NCI-H2227 treated with DMSO at 0.1 percent for 48 hours (cell line): ENCODE measurements at places on chromosomes 6 and 20.

DNA sequence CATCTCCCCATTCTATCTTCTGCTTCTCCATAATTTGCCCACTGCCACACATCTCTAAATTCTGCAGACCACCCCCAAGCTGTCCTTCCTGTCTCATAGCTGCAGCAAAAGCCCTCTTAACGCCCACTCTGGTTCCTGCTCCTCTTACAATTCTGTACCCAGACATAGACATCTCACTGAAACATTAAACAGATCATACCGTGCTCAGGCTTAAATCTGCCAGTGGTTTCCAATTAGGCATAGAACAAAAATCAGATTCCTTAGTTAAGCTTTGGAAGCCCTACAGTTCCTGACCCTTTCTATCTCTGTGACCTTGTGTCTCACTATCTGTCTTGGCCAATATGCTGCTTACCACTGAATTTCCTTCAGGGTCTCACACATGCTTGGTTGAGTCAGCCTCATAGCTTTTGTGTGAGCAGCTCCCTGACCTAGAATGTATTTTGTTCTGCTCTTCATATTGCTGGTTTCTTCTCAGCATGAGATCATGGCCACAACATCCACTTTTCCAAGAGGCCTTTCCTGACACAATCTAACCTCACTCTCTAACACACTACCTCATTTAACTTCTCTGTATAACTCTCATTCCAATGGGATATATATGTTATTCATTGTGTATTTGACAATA is 749.7 kb downstream of the MAFB start:
- no peak for DNase-seq

DNA sequence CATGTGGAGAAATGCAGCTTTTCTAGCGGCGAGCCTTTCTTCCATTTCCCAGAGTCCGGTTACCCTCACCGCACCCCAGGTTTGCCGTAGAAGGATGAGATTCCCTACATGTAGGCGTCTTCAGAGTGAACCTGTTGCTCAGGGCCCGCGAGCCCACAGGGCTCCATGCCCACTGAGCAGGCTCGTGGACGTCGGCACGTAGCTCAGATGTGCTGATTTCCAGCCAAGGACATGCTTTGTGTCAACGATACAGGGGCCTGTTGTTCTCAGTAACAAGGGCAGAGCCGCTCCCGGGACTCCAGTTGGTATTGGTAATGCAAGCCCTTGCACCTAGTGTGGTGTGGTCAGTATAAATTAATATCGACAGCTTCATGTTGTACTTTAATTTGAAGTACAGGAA is 159.6 kb downstream of the MTHFD1L start:
- no peak for DNase-seq

DNA sequence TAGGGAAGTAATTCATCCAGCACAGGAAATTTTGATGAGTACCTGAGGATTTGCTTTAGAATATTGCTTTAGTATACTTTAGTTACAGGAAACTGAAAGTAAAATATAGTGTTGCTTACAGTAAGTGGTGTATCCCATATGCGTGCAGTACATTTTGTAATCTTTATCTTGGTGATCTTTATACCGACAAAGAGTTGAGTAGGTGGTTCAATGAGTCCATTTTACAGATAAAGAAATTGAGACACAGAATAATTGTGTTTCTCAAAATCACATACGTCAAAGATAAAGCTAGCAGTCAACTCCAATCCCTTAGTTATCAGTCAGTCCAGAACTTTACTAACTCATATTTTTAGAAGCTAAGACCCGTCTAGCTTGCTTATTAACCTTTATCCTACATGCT is 65.8 kb upstream of the E2F3 start:
- DNase-seq = no peak

- peak; percentile 87 for DNase-seq
Observed at GRCh38 chr20:49386848-49387580, 95.5 kb downstream of the KCNB1 start.

DNA sequence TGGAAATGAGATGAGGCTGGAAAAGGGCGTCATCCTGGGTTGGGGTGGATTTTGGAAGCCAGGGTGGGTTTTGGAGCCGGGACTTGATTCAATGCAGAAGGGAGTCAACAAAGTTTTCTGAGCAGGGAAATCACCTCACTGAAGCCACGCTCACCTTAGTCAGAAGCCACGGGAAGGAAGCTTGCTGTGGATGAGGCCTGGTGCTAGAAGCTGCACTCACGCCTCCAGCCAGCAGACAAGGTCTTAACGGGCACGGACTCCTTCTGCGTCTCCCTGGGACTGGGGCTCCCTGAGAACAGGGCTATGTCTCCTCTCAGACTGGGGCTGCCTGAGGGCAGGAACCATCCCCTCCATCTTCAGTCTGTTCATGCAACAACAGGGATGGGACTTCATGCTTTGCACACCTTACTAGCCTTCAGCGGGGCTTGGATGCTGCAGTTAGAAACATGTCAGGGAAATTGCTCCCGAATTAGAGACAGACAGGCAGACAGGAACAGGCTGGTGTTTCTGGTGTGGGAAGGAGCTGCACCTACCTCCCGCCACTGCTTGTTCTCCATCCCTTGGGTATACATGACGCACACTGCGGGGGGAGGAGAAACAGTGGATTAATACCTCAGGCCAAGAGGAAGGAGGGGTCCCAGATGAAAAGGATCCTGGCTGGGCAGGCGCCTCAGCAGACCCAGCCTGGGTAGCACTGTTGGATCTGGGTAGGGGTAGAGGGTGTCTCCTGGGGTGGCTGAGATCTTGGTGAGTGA is 17.5 kb downstream of the CPNE5 start:
- DNase-seq = no peak

GRCh38 chr6:80457439-80457933 is 351.0 kb downstream of the BCKDHB start:
- DNase-seq = no peak

DNA sequence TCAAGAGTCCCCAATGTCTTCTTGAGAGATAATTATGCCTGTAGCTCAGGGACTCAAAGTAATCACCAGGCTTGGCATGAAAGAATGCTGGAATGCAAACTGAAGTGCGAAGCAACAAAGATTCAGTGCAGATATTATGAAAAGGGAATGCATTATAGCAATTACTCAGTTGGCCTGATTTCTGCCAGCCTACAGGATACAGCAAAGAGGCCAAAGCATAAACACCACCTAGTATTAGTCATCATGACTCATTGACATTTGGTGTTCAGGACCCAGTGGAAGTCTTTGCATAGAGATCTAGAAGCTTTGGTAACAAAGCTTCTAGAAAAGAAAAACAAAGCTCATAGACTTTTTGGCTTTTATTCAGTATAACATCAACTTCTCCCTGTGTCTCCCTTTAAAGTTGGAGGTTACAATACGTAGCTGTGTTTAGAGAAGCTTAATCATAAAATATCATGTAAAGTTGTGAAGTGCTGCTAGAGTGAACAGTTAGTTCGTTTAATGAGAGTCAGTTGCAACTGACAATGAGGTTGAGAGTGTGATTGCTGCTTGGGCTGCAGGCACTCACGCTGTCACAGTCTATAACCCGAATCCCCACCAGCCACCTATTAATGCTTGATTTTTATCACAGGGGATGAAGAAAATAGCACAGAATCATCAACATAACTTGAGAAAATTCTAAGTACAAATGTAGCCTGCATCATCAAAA is 932.7 kb downstream of the TFAP2A start:
- peak; percentile 33 for DNase-seq

GRCh38 chr6:2560917-2561698 is 189.6 kb downstream of the MYLK4 start:
- DNase-seq = no peak

DNA sequence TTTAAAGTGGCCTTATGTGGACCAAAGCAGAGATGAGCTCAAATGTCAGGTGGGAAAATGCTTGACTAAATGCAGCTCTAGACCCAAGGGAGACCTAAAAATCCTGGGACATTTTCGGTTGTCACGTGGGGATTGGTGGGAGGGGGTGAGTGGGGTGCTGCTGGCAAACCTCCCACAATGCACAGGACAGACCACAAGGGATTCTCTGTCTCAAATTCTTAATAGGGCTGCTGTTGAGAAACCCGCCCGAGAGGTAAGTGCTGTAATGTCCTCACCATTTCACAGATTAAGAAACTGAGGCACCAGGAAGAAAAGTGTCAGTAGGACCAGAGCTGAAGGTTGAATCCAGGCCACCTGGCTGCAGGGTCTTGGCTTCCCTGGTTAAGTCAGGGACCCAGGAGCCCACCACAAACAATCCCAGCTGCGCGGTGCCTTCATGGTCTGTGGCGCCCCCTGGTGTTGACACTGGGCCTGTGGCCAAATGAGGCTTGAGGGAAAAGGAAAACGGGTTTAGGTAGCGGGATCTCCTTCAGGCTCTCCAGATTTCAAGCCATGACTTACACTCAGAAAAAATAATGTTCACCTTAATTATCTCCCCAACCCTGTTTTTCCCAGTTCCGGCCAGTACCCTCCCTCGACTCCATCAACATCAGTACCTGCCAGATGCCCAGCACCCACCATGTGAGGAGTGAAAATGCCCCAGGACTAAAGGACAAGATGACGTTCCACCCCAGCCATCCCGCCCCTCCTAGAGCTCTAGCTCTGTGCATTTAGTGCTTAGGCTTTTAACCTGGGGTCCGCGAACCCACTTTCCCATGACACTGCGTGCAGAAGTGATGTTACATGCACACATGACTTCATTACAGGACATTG is 7.2 kb downstream of the HLA-G start:
- peak; percentile 5 for DNase-seq

GRCh38 chr20:32970115-32970972 is 33.9 kb downstream of the SUN5 start:
- DNase-seq = no peak

- peak; percentile 93 for DNase-seq
Observed at GRCh38 chr20:54207743-54208547, at the start of gene PFDN4. Gene PFDN4 (plus strand): TSS chr20:54208087. CDS start chr20:54208101, 14 bp downstream.

DNA sequence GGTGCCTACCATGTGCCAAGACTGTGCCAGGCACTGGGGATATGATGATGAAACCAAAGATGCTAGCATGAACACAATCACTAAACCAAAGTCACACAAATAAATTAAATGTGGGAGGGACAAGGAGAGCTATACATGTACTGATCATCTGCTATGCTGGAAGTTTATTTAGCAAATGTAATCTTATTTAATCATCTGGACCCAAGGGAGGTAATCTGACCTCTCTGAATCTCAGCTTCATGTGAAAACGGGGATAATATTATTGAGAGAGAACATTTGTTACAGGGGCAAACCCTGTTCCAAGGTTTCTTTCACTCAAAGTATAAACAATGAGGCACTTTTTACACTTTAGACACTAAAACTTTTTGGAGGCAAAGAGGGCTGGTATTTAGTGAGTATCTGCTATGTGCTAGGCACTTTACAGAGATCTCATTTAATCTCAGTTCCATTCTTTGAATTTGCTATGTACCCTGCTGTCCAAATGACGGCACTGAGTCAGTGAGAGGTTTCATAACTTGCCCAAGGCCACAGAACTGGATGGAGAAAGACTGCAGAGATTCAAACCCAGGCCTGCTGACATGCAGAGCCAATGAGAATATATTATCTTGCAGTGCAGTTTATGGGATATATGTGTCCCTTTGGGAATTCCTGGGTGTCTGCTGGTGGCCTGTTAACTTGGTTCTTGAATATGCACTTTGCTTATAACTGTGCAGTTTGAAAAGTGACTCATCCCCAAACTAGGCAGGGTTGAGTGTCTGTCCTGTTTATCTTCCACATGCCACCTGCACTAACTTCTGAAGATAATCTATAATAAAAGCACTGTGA is 3.3 kb upstream of the ASXL1 start:
- no peak for DNase-seq

DNA sequence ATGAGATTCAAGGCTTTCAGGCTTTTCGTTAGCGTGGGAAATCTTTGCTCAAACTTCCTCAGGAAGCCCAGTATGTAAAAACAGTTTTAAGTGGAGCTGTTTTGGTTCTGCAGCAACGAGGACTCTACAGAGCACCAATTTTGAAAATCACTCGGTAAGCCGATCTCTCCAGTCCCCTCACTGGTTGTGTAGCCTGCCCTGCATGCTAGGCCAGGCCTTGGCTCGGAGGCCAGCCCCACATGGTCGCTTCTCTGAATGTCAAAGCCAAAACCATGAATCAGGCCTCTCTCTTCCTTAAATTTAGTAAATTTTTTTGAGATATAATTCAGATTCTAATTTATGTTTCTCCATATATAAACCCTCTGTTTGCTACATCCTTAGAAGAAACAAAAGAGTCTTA is 108.0 kb downstream of the CHD6 start:
- DNase-seq = no peak
